ENCODE measurements at places on chromosomes 12 and 14.

DNA sequence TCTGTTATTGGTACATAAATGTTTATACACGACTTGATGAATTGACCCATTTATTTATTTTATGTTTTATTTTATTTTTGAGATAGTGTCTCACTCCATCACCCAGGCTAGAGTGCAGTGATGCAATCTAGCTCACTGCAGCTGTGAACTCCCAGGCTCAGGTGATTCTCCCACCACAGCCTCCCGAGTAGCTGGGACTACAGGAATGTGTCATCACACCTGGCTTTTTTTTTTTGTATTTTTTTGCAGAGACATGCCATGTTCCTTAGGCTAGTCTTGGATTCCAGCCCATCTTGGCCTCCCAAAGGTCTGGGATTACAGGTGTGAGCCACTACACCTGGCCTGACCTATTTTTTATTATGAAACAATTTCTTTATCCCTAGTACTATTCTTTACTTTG lies 355.0 kb upstream of the PRICKLE1 start:
- no peak for DNase-seq

DNA sequence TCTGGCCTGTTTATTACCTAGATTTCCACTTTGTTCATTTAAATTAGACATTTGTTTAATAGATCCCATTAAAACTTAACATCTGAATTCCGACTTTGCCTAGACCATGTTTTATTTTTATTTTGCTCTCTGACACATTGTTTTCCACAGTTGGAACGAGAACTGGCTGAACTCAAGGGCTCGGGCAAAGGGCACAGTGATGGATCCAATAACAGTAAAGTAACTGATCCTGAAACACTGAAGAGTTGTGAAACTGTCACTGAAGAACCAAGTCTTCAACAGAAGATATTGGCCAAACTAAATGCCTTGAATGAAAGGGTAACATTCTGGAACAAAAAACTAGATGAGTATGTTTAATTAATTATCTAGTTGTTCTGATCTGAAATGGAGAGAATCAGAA lies 39.7 kb downstream of the LRRC9 start:
- no peak for DNase-seq

DNA sequence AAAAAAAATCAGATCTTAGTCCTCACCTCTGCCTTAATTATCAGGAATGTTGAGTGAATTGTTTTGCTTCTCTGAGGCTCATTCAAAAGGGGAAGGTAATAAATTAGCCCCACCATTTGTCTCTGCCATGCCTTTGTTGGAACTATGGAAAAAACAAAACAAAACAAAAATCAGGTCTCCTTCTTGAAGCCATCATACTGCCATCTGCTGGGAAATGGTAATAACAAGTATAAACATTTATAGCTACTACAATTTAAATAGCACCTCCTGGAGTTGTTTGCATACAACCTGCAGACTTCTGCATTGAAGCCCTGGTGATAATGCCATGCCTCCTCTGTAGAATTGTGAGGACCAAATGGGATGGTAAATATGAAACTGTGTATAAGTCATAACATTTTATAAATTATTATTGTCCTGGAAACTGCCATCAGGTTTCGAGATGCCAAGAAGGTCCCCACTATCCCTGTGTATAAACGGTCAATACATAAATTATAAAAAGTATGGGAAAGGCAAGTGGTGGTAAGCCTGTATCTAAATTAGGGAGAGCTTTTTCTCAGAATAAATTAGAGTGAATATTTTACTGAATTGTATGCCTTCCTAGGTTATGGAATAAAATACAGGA lies 87.2 kb upstream of the FGD4 start:
- no peak for DNase-seq

DNA sequence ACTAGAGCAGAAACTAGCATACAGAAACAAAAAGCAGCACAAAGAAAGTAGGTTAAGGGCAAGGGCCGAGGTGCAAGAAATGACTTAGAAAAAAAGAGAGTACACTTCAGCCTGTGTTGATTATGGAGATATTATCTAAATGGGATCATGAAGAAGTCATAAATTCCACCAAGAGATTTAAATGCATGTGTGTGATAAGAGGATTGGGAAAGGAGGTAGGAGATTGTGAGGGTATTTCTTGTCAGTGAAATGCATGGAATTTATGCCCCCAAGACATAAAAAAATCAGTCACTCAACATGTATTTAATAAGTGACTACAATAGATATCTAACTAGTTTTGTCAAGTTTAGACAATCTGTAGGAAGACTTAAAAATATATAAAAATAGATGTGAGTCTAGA lies 976.2 kb upstream of the LRFN5 start:
- DNase-seq: no peak

DNA sequence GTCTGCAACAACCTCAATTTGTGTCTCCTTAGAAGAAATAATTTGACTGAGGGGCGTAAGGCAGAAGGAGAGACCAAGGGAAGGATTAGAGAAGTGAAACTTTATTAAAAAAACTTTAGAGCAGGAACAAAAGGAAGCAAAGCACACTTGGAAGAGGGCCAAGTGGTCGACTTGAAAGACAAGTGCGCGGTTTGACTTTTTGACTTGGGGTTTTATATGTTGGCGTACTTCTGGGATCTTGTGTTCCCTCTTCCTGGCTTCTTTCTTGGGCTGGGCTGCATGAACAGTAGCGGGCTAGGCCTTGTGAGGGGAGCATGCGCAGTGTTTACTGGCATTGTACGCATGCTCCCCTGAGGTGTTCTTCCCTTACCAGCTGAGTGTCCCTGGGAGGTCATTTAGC lies 369.3 kb upstream of the DCN start:
- DNase-seq: no peak

DNA sequence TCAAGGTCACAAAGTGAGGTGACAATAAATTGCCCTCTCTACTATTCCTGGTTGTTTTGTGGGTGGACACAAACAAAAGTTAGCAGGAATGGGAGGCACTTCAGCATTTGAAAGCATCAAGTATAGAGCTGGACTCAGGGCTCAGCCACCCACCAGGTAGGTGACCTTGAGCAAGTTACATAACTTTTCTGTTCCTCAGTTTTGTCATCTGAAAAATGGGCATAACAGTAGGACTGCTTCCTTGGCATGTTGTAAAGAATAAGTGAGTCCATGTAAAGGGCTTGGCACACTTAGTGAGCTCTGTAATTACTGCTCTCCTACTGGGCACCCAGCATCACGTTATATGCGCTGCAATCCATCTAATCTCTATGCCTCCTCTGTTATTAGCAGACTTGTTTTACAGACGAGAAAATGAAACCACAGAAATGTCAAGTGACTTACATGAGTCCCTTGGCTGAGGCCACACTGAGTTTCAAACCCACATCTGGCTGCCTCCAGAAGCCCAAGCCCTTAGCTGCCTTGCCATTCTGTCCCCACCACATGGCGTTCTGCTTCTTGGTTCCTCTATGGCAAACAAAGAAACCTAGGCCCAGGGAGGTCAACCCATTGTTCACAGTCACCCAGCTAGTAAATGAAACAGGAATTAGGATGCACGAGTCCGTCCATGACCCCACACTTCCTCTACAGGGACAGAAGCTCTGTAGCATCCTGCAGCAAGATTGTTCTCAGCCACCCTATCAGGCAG lies 63.2 kb upstream of the SLC24A4 start:
- no peak for DNase-seq

- no peak for DNase-seq
These were observed 6.2 kb downstream of the DUSP6 start for GRCh38 chr12:89345830-89346740.

DNA sequence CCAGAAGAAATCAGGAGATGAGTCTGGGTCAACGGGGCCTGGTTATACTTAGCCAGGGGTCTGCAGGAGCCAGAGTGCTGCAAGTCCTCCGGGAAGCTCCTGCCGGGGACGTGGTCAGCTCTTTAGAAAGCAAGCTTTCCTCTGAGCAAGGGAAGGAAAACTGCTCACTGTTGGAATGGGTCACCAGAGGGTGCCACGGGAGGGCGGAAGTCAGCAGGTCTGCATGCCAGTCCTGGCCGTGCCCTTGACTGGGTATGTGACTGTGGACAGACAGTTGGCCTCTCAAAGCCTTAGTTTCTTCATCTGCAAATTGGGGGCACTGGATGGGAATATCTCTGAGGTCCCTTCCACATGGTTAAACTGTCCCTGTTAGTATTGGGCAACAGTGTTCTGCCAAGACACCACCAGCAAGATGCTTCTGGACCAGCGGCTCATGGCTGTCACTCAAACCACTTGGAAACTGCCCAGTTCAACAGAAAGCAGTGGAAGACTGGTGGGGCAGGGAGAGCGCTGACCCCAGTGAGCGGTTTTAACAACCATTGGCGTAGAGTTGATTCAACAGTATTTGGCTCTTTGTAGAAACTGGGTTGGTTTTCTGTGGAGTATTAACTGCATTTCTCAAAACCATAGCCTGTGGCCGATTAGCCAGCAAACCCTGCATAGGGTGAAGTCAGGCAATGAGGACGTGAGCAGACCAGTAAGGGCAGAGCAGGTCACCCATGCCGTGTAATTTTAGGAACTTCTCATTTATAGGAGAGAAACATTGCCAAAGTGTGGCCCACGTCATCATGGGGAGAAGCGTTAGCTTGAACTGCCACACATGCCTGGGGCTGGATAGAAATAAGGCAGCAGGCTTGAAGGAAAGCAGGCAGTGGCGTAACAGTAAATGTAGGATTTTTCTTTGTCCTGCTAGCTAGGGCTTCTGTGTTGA lies 163.9 kb upstream of the PRMT8 start:
- DNase-seq: no peak

DNA sequence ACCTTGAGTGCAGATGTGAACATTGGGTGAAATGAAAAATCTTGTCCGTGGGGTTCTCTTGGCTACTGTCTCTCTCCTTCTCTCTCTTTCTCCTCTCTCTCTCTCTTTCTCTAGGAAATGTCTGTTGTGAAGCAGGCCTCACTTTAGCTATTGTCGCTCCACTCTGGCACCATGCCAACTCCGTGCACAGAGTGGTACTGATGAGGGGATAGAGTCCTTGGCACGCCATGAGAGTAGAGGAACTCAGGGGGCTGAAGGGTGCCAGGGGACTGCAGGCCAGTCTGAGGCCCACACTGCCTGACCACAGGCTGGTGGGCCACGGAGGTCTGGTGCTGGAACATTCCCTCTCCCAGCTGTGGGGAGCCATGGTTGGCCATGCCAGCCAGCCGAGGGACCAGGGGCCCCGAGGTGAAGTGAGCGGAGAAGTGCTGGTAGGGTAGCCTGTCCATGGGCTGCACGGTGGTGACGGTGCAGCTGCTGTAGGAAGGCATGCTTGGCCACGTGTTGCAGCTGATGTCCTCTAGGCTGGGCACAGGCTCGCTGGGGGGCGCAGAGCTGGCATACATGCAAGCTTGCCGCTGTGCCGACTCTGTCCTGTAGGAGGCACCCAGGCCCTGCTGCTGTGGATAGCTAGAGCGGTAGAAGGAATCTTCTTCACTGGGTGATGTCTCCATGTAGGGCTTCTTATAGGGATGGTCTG lies 50.4 kb downstream of the TBX5 start:
- DNase-seq: no peak

DNA sequence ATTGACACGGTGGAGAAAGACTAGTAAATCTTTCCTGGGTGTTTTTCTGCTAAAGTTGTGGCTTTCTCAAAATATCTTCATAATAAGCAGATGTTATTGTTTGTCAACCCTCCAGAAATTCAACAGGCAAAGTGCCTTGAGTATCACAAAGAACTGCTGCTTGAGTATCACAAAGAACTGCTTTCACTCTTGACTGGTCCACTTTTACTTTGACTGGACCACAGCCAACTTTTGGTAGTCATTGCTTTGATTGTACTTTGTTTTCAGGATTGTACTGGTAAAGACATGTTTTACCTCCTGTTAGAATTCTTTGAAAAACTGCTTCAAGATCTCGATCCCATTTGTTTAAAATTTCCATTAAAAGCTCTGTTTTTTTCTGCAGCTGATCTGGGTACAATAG lies 62.6 kb downstream of the PDZRN4 start:
- DNase-seq: no peak

DNA sequence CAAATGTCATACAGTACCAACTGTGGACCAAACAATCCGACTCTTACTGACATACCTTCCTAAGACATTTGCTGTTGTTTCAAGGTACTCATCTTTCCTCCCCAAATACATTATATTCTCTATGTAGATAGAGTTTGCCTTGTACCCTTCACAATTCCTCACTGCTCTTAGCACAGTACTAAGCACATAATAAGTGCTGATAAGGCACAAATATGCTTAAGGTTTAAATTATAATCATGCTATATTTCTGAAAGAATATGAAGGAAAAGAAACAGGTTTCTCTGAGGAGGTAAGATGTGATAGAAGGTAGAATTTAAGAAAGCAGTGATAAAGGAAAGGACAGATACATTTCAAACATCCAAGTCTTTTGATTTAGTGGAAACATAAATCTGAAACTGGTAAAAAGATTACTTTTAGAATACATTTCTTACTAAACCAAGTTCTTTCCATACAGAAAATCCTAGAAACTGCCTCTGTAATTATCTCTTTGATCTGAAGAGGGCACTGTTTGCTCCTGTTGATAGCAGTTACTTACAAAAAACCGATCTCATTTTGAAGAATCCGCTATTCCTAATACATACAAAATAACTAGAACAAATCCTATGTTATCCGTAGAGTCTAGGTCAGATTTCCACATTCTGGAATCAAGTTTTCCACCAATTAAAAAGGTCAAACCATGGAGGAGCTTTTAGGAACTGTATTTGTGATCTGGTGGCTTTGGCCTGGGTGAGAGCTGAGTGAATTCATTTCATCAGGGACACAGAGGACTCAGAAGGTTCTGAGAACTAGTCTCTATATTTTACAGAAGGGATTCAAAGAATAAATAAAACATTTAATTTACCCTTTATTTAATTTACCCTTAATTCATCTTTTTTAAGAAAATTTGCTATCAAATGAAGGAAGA lies 311.9 kb downstream of the DAD1 start:
- no peak for DNase-seq

DNA sequence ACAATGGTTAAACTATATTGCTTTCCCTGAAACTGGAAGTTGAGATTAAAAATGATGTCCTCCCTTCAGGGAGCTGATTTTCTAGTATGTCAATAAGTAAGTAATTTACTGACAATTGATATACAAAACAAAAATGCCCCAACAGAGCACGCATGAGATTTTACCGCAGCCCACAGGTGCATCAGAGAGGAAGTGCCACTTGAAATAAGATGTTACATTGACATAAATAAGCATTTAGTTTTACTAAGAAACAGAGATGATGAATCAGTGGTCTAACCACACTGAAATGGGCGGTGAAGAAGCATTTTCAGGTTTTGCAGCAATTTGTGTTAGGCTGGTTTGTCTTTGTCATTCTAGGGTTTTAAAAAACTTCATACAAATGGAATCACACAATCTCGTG lies 8.8 kb upstream of the CLECL1 start:
- DNase-seq: no peak

- DNase-seq: peak; percentile 66
These were observed 11.3 kb downstream of the PHLDA1 start for GRCh38 chr12:76020281-76020680.
